Stimulated activated CD4-positive, alpha-beta T cell treated with anti-CD3 and anti-CD28 coated beads, Interleukin-15, amount 100 ng/mL, for 1 hour (primary cell): ENCODE measurements at places on chromosomes 4 and X.

DNA sequence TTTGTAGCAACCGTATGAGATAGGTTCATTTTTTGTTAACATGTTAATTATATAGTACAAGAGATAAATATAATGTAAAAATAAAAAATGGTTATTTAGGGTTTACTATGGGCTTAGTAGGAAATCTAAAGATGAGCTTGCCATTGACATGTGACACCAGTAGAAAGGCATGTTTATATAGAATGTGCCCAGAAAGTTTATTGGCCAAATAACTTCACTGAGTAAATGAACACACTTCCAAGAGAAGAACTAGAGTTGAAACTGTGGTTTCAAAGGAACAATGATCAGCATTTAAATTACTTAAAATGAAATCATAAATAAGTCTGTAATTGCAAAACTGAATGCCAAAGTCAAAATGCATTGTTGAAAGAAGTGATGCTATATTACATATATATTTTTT lies 503.3 kb downstream of the STPG2 start:
- no peak for DNase-seq

DNA sequence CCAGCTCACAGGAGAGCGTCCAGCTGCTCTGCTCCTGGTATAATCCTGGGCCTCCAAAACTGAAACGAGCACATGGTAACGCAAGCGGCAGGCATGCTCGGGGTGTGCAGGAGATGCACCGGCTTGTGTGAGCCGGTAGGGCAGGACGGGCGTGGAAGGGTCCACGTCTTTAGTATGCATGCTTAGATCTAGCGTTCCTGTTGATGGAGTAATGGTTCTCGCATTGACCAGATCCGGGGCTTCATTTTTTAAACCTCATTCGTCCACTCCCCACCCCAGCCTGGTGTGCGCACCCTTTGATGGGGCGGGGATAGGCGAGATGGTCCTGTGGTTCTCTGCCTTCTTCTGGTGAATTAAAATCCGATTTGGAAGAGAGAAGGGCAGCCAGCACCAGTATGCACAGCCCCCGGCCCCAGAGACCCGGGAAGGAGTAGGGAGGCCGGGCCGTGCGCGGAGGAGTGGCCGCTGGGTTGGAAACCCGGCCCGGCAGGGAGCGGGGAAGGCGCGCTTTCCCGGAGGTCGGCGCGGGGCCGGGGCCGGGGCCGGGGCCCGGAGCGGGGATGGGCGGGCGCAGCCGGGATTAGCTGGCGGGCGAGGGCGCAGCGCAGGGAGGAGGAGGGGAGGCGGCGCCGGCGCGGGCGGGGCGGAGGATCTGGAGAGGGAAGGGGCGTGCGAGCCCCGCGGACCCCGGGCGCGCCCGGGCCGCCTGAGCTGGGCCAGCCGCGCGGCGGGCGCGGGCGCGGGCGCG lies 39.9 kb downstream of the FAM149A start:
- no peak for DNase-seq

DNA sequence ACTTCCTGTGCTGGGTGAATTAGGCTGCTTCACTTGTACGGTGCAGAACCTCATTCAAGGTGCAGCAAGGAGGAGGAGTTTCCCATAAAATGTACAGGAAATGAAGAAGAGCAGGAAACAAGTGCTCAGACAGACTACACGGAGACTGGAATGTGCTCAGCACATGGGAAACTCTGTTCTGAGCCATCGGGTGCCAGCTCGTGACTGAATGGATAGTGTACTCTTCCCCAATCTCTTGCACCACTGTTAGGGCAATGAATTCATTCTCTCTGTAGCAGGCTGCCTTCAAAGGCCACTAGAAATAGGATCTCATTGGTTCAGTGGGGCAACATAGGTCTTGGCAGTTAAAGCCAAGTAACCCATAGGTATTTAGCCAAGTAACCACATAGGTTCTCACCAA lies 200.0 kb upstream of the LDB2 start:
- no peak for DNase-seq

DNA sequence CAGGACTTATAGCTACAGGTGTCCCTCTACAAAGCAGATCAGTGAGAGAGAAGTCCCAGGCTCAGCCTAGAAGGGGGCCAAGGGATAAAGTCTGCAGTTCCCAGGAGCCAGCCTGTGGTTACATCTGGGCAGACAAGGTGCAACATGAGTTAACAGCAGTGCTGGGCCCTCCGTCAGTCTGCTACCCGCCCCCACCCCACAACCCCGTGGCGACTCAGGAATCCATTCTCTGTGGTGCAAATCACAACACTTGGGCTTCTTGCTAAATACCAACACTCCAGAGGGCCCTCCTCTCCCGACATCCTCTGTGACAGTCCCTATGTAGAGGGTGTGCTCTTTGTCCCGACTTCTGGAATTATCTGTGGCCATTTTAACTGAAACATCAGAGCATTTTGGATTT lies 13.8 kb downstream of the GPM6B start:
- DNase-seq: no peak

- no peak for DNase-seq
Observed at GRCh38 chr4:105625214-105625613, 72.8 kb downstream of the ARHGEF38 start.

DNA sequence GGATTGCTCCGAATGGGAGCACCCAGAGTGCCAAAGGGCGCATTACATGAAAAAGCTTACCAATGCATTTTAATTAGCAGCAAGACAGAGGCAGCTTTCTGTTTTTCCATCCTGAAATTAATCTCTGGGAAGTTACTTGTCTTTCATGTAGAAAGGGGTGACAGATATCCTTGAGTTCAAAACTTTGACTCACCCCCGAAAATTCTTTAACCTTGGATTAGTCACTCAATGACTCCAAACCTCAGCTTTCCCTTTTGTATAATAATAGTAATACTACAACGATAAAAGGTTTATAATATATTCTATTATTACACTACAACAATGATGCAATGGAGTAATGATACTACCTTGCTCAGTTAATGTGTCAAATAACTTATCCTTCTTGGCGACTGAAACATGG lies 126.3 kb downstream of the ADAMTS3 start:
- no peak for DNase-seq

DNA sequence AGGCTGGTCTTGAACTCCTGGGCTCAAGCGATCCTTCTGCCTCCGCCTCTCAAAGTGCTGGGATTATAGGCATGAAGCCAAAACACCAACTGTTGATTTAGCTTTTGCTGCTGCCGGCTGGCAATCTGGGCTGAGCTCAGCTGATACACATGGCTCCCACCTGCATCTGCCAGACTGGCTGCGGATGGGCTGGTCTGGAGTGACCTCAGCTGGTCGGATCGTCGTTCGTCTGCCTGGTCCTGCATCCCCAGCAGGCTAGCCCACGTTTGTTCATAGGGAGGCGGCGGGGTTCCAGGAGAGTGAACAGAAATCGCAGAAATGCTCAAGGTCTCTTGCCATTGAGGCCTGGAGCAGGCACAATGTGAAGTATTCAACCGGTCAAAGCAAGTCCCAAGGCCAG lies 74.4 kb upstream of the DDX3X start:
- DNase-seq: no peak

- DNase-seq: no peak
Observed at GRCh38 chr4:150106886-150107285, 28.6 kb downstream of the DCLK2 start.

DNA sequence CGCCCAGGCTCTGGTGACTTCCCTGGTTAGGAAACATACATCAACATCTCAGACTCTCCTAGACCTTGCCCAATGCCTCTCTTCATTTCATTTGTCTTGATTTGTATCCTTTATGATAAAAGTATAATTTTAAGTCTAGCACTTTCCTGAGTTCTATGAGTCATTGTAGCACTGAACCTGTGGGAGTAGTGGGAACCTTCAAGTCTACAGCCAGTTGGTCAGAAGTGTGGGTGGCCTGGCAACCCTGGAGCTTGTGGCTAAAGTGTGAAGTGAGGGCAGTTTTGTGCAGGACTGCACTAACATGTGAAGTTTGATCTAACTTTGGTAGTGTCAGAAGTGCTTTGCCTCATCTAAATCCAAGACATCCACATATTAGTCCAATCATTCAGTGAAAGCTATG lies 259.3 kb upstream of the IGFBP7 start:
- DNase-seq: no peak

- DNase-seq: no peak
Observed at GRCh38 chr4:97374526-97374925, 768.8 kb downstream of the STPG2 start.

DNA sequence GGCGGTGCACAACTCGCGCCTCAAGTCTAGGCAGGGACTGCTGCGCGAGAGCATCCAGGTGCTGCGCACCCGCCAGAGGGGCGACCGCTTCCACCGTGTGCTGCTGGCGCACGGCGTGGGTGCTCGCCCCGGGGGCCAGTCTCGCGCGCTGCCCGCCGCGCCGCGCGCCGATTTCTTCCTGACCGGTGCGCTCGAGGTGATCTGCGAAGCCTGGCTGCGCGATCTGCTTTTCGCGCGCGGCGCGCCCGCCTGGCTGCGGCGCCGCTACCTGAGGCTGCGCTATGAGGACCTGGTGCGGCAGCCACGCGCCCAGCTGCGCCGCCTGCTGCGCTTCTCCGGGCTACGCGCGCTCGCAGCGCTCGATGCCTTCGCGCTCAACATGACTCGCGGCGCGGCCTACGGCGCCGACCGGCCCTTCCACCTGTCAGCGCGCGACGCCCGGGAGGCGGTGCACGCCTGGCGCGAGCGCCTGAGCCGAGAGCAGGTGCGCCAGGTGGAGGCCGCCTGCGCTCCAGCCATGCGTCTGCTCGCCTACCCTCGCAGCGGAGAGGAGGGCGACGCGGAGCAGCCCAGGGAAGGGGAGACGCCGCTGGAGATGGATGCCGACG lies 1.3 kb downstream of the CHST7 start:
- peak; percentile 12 for DNase-seq

DNA sequence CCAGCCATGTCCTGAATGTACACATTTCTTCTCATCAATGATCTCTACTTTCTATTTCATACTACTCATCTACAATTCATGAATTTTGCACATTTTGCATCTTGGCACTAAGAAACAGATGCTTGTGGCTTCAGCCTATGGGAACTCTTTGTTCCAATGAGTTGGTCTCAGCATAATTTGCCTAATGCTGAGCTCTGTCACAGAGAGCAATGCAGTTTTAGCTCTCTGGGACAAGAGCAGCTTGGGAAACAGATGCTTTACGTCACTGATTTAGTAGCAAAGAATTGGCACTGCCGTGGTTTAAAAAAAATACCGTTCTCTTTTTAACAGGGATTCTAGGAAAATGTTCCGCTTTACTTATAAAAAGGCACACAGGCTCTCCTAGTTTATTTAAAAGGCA lies 162.4 kb downstream of the WDFY3 start:
- DNase-seq: no peak

- DNase-seq: no peak
Observed at GRCh38 chrX:1511829-1512228, 25.2 kb downstream of the P2RY8 start.

- no peak for DNase-seq
Observed at GRCh38 chr4:62706423-62706822, 1506.3 kb downstream of the ADGRL3 start.

DNA sequence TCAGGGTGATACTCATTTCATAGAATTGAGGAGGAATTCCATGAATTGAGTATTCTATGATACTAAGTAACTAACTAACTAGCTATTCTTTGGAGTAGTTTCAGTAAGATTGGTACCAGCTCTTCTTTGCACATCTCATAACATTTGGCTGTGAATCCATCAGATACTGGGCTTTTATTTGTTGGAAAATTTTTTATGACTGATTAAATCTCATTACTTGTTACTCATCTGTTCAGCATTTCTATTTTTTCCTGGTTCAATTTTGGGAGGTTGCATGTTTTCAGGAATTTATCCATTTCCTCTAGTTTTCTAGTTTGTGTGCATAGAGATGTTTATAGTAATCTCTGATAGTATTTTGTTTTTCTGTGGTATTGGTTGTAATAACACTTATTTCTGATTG lies 70.8 kb upstream of the FREM3 start:
- no peak for DNase-seq

- no peak for DNase-seq
Observed at GRCh38 chr4:172173206-172173605, 360.0 kb downstream of the GALNTL6 start.

GRCh38 chr4:40227284-40227683 lies 30.5 kb downstream of the RHOH start:
- DNase-seq: no peak

- no peak for DNase-seq
Observed at GRCh38 chr4:87006426-87006675, 71.5 kb downstream of the AFF1 start.

DNA sequence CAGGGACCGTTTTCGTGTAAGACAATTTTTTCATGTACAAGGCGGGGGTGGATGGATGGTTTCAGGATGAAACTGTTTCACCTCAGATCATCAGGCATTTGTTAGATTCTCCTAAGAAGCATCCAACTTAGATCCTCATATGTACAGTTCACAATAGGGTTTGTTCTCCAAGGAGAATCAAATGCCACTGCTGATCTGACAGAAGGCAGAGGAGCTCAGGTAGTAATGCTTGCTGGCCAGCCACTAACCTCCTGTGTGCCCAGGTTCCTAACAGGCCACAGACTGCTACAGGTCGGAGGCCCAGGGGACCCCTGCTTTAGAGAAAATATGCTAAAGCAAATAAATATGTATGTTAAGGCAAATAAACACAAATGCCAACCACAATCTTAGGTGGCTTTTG lies 61.3 kb downstream of the PPP3CA start:
- DNase-seq: no peak

- DNase-seq: no peak
Observed at GRCh38 chr4:123110147-123110546, 187.8 kb upstream of the NUDT6 start.

GRCh38 chrX:150455215-150455608 lies 92.1 kb downstream of the MAMLD1 start:
- no peak for DNase-seq

DNA sequence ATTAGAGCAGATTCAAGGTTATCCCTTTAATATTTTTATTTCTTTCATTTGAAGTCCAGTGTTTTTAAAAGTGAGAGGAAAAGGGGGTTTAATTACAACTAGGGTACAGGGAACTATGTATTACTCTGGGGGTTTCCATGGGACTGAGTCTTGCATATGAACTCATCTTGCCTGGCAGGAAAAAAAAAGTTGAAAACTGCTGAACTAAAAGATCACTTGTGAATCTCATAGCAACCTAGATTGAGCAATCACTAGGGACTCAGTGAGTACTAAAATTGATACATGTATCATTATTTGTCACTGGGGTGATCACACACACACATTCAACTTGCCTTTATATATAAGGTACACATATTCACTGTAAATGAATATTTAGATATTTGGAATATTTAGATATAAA lies 180.7 kb upstream of the SFRP2 start:
- no peak for DNase-seq

- no peak for DNase-seq
Observed at GRCh38 chrX:88355252-88355651, 391.8 kb upstream of the CPXCR1 start.

GRCh38 chr4:77451530-77451929 lies 154.1 kb upstream of the CXCL13 start:
- DNase-seq: no peak

DNA sequence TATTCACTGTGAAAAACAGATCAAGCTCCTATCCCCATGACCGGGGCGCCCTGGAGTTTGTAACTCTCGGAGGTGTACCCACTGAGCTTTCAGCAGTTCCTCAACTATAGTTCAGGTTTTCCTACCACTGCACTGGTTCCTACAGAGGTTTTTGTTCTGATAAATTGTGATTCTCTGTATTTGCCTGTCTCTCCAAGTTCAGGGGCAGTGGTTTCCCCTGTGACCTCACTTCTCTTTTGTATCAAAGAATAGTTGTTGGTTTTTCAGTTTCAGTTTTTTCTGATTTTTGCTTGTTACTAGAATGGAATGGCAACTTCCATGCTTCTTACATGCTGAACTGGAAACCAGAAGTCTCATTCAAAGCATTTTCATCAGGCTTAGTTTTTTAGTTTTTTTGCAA lies 56.8 kb upstream of the PLS3 start:
- DNase-seq: no peak

GRCh38 chr4:41361794-41362526 lies 105.2 kb downstream of the UCHL1 start:
- no peak for DNase-seq

GRCh38 chr4:26692014-26692726 lies 108.3 kb downstream of the TBC1D19 start:
- DNase-seq: no peak
